Heart right ventricle (tissue), 16 donors: ENCODE measurements at places on chromosomes 2 and 18. TPM values are rescaled to one million over a fixed set of nuclear protein-coding genes. Genes with fewer than 3 reads are reported as not detected.

GRCh38 chr2:136738044-136738443, 27.3 kb upstream of the THSD7B start:
- no peak for DNase-seq

- DNase-seq, result no peak
These were observed 16.9 kb upstream of the CD28 start for GRCh38 chr2:203689426-203690116.

- no peak for DNase-seq
These were observed 7.5 kb downstream of the FLACC1 start for GRCh38 chr2:201349601-201350000.

GRCh38 chr2:136206613-136207012, 88.7 kb upstream of the CXCR4 start:
- DNase-seq, result no peak

DNA sequence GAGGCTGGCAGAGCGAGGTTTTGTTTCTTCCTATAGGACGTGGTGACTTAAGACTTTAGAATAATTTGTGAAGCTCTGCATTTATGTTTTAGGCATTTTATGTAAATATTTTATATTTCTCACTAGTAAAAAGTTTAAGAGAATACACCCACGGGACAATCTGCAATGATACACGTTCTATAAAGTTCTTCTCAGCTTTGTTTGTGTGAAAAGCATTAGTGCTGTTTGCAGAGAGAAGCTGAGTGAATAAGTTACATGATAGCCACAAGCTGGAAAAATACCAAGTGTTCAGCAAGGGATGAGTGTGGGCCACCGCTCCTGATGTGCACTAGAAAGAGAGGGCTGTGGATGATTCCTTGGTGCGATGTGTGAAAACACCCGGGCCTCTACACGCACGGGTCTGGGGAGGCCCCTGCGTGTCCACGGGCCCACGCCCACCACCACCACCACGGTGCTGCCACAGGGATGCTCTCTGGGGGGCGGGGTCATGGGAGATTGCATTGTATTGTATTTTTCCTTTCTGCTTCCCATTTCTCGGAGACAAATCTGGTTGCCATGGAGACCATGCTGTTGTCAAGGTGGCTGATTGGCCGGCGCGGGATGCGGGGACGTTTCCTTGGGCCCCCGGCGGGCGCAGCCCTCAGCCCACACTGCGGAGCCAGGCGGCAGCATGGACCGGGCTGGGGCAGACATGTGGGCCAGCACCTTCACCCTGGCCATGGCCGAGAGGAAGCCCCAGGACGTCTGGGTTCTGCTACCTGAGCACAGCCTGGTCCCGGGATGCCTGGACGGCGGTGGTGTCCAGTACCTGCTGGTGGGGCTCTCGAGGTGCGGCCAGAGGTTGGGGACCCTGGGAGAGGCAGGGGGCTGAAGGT, at the start of gene RTP5:
Gene RTP5, plus strand, starts transcription at position 643 of the 875 bp plus-strand sequence. Its CDS starts 28 bp downstream, at position 671.
- no peak for DNase-seq

DNA sequence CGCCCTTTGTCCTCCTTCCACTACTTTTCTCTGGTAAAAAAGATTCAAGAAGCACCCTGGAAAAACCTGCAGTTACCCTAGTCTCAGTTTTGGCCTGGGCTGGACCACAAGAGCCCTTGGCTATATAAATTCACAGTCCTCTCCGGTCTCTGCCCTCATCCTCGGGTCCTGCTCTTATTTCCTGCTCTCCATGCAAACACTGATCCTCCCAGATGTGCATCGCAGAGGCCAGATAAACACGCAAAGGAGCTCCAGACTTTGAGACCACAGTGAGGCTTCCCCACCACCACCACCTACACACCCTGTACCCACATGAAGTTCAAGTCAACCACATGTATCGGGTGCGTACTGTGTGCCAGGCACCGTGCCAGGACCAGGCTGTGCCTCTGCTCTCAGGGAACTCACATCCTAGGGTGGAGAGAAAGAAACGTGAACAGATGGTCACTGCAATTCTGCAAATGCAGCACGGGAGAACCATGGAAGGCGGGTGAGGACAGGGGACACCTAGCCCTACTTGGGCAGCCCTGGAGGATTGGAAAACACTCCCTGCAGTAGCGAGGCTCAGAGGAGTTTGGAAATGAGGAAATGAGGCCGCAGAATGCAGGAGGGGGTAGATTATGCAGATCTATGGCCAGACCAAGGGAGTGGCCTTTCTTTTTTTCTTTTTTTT, 7.4 kb downstream of the CTDSP1 start:
- DNase-seq, result peak; percentile 48

GRCh38 chr2:43333101-43333655, 106.8 kb upstream of the ZFP36L2 start:
- DNase-seq, result no peak

DNA sequence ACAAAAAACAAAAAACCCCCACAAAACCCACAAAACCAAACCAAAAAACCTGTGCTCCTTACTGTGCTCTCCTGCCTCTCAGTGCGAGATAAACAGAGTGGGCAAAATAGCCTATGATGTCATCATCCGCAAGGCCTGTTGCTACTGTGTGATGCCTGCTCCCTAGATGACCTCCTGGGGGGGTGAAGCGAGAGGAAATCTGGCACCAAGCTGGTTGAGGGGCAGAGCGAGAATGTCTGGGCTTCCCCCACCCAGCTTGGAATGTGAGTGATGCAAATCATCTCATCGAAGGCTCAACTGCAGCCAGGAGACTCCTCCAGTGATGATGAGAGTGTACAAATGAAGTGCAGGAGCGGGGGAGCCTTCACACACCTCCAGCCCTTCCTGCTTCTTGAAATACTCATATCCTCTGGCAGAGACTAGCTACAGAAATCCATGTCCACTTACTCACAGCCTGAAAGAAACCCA, 57.7 kb upstream of the MAP4K3 start:
- no peak for DNase-seq

- DNase-seq, result no peak
These were observed 65.7 kb downstream of the CAPN13 start for GRCh38 chr2:30741576-30741975.

DNA sequence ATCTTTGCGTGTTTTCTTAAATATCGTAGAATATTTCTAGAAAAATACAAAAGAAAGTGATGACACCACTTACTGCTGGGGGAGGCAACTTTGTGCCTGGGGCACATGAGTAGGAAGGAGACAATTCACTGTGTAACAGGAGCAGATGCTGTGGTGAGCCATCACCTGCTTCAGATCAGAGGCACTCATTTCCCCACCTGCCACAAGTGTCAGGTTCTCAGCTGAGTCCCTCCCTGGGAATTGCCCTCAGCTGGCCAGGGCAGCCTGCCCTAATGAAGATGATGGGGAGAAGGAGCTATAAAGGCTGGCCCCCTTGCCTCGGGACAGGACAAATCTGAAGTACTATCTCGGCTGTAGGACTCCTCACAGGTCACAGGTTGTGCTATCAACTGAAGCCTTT, 322.8 kb downstream of the STK39 start:
- no peak for DNase-seq

- DNase-seq, result no peak
These were observed 183.4 kb upstream of the RASGRP3 start for GRCh38 chr2:33292981-33293595.

DNA sequence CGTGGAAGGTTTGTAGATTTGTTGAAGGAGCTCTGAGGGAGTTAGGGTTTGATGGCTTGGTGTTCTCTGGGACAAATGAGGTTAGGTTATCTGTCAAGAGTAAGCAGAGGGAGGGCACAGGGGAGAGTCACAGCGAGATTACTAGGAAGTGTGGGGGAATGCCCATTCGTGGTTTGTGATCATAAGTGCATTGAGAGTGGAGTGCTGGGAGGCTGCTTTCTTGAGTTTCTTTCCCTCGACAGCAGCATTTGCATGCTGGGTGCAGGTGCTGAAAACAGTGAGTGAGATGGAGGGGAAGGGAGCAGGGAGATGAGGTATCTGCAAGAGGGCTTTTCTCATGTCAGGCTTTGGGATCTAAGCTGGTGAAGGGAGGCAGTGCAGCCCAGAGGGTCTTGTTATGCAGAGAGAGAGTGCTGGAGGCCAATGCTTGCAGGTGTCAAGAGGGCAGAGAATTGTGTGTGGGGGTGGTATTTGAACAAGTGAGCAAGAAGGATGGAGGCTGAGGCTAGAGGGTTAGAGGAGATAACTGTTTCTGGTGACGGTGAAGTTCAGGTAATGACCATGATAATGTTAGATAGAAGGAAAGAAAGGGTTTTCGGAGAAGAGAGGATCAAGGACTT, 8.8 kb downstream of the RALB start:
- no peak for DNase-seq

DNA sequence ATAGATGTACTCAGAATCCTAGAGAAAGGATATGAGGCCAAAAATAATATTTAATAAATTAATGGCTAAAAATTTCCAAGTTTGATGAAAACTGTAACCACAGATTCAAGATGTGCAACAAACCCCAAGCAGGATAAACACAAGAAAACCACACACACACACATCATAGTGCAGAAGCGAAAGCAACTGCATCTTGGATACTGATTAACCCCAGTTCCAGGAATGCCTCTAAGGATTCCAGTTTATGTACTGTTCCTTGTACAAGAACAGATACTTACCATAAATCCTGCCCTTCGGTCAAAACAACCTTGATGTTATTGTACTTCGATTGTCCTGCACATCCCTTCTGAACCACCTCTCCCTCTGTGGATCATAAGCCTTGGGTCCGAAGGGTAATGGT, 122.8 kb upstream of the PID1 start:
- DNase-seq, result no peak

- no peak for DNase-seq
These were observed 382.1 kb upstream of the CDH20 start for GRCh38 chr18:60951091-60951490.

GRCh38 chr2:127134833-127135830, 28.2 kb upstream of the BIN1 start:
- no peak for DNase-seq

GRCh38 chr2:234569776-234570430, 73.0 kb upstream of the ARL4C start:
- no peak for DNase-seq

GRCh38 chr2:128544321-128545037, 225.8 kb upstream of the HS6ST1 start:
- no peak for DNase-seq

DNA sequence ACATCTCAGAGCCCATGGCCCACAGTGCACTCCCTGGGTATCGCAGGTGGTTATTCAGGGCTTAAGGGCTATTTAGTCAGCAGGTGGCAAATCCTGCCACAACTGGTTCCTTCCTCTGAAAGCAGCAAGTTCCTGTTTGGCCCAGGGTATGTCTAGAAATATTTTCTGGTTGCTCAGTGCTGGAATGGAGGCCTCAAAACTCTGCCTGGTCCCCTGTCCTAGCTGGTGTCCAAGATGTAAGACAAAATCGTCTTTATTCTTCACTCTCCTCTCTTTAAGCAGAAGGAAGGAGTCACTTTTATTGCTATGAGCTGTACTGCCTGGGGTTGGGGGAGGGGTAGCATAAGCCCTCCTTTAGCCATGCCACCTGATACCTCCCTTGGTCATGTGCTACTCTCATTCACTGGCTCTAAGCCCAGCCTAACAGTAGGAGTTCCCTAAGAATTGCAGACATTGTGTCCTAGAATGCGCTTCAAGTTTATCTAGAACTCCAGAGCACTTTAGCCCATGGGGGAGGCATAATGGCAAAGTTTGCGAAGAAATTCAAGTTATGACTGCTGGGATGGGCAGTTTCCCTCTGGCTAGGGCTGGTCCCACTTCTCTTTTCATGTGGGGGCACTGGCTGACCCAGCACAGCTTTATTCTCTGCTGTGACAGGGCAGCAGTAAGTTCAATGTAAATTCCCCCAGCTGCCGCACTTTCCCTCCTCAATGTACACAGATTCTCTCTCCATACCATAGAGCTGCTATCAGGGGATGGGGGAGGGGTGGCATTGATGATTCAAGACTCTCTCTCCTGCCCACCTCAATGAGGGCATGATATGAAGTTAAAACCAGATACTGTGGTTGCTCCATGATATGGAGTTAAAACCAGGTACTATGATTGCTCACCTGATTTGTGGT, 27.1 kb upstream of the CWC22 start:
- no peak for DNase-seq

DNA sequence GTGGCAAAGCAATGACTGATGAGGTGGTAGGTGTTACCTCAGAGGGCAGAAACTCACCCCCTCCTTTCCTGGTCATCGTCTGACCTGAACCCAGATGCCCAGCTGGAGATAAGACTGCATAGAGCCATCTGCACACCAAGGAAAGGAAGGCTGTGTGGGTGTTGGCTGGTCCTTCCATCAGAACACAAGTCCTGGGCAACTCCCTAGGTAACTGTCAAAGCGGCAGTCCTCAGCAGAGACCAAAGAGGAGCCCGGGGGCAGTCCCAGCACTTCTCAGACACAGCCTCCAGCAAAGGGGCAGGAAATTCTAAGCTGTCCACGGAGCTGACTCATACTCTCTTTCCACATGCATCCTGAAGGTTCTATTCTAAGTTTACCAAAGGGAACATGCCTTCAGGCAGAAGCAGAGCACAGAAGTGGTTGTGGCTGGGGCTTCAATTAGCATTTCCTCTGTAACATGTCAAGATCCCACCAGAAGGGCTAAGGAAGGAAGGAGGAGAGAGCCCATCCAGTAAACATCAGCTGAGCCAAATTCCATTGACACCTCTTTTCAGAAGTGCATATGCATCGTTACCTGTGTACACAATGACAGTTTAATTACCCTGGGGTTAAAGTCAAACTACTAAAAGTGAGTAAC, 54.7 kb downstream of the SPRED2 start:
- DNase-seq, result no peak

DNA sequence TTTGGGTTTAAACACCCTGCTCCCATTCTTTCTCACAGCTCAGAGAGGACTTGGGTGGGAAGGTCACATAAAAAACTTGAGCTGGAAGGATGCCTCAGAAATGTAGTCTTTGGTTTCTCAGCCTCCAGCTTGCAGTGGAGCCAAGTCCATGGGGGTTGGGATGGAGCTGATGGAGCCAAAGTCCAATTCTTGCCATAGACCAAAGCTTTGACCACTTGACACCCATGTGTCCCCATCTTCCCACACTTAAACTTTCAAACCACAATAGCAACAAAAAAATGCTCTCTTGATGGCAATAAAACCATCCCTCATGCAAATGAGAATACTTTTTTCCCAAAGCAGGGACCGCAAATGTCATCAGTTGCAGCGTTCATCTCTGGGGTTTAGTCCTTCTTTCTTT, 14.7 kb upstream of the DAW1 start:
- DNase-seq, result no peak

DIPK1C gene
- 5.7 TPM for total RNA-seq

IL36G gene
- total RNA-seq, result not detected

VIT gene
- 6.8 TPM for total RNA-seq

SCLY gene
- 14.5 TPM for total RNA-seq

SLC9A4 gene
- not detected for total RNA-seq
